ENCODE measurements at places on chromosomes 1 and 21.

DNA sequence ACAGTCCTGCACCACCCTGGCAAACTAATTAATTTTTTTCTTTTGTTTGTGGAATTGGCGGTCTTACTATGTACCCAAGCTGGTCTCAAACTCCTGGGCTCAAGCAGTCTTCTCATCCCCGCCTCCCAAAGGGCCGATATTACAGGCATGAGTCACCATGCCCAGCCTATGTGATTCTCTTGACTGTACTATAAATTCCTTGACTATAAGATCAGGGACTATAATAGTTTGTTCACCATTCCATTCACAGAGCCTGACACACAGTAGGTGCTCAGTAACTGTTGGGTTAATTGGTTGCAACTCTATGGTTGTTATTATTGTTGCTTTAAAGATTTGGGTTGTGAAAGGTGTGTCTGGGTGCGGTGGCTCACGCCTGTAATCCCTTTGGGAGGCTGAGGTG is 17.2 kb downstream of the DAP3 start:
- no peak for DNase-seq

DNA sequence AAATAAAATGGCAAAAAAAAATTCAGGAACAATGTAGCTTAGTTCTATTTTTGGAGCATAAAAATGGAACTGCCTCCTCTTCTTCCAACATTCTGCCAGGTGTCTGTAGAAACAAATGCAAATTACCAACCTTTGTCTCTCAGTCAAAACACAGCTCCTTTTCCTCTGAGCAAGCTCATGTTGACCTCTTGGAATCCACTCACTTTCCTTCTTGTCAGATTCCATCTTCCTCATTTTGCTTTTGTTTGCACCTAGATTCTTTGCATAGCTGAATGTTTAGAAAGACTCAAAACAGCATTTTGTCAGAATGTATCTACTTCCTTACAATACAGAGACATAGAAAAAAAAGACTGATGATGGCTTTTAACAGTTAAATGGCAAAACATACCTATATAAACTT is 178.2 kb downstream of the ADGRL2 start:
- DNase-seq: no peak

DNA sequence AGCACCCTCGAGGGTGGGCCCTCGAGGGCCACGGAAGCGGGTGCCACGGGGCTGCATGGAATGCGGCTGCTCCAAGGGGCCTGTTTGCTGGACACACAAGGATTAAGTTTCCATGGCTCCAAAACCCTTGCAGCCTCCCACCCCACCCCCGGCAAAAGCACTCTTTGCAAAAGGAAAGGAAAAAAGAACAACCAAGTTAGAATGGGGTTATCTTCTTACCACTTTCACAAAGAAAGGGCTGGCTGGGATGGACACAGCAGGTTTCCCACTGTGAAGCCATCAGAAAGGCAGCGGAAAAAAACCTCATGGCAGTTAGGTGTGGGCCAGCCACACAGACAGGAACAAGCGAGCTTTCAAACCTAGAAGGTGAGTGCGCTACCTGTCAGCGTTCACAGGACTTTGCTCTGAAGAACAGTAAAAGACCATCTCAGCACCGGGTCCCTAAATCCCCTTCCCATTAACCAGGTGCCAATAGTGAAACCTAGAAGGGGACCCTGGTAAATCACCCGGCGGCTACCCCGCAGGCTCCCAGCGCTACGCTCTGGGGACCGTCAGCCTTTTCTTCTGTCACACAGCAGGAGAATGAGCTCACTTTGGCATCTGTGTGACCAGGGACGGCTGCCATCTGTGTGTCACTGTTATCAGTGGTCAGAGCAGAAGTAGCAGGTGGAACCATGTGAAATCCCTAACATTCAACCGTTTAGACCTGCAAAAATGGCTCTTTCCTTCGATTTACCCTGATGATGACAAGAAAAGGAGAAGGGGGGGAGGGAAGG is 93.0 kb downstream of the SIM2 start:
- no peak for DNase-seq

- DNase-seq: no peak
These were observed 19.6 kb upstream of the TARBP1 start for GRCh38 chr1:234498448-234499118.

- no peak for DNase-seq
These were observed 57.8 kb upstream of the C1orf185 start for GRCh38 chr1:51044199-51044598.

GRCh38 chr1:206708058-206708457 is 23.4 kb downstream of the MAPKAPK2 start:
- no peak for DNase-seq

DNA sequence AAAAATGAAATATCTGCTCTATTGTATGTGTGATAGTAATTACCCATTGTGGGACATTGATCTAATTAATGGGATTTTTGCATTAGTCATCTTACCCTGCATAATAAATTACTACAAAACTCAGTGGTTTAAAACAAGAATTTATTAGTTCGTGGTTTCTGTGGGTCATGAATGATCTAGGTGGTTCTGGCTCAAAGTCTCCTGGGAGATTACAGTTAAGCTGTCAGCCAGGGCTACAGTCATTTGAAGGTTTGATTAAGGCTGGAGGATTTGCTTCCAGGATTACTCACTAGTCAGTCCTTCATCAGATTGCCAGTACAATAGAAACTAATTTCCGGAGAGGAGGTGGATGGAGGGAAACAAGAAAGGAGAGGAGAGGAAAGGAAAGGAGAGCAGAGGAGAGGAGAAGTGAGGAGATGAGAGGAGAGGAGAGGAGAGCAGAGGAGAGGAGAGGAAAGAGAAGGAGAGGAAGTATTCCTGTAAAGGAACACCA is 60.4 kb upstream of the TNFSF4 start:
- DNase-seq: no peak

- no peak for DNase-seq
These were observed 56.1 kb upstream of the MRPS6 start for GRCh38 chr21:34017039-34017961.

- no peak for DNase-seq
These were observed 48.8 kb downstream of the TENT5C start for GRCh38 chr1:117654493-117655219.

DNA sequence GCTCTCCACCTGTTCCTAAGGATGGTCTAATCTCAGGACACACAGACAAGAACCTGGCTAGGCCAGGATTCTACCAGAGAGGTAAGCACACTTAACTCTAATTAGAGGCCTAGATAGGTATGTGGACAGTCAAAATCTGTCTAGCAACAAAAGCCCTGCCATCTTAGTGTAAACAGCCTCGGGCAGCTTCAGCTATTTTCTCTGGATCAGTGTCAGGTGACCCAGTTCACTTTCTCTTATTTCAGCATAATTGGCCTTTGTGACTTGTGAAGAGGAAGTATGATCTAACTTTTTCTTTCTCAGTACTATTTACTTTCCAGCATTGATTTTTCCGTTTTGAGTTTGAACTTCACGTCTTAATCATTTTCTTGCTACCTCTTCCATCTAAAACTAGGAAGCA is 217.7 kb downstream of the CRB1 start:
- no peak for DNase-seq

- DNase-seq: no peak
These were observed 8.1 kb downstream of the C1orf116 start for GRCh38 chr1:207024202-207025145.
